ENCODE measurements at places on chromosomes 16 and 17.

GRCh38 chr17:76998839-76999238 lies 130.6 kb downstream of the MGAT5B start:
- DNase-seq, result no peak

DNA sequence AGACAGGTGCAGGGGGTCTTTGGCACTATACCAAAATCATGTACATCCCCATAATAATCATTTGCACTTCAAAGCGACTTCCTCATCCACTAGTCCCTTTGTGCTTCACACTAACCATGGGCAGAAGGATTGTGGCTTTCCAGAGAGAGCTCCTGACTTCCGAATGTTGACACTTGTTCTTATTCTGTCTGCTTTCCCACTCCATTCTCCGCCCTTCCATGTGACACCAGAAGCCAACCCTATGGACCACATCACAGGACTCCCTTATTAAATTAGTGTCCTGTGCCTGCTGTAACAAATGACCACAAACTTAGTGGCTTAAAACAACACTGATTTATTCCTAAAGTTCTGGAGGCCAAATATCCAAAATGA lies 91.6 kb downstream of the CMC2 start:
- DNase-seq, result no peak

GRCh38 chr17:81582341-81582740 lies 30.2 kb upstream of the FAAP100 start:
- no peak for DNase-seq

DNA sequence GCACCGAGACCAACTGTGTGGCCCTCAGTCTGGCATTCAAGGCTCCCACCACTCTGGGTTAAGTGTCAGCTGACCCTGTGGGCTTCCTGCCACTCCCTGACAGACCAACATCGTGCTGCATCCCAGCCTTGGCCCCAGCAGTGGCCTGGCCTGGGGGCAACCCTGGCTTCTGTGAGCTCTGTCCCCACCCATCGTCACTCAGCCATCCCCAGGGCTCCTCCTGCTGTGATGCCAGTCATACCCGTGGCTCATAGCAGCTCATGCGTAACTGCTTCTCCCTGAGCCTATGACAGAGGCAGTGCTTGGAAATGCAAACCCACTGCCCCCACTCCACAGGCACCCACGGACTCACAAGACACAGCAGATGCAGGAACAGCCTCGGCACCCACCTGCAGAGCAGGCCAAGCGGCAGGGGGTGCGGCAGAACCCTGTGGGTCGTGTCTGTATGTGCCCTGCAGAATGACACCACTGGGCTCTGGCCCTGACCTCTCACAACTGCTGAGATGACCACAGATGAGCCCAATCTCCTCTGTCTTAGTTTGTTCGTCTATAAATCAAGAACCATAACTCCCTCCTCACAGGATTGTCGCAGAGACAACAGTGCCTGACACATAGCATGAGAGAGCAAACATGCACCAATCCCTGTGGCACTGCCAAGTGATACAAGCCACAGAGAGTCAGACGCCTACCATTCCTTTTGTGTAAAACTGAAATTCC lies 26.6 kb downstream of the PIEZO1 start:
- no peak for DNase-seq

DNA sequence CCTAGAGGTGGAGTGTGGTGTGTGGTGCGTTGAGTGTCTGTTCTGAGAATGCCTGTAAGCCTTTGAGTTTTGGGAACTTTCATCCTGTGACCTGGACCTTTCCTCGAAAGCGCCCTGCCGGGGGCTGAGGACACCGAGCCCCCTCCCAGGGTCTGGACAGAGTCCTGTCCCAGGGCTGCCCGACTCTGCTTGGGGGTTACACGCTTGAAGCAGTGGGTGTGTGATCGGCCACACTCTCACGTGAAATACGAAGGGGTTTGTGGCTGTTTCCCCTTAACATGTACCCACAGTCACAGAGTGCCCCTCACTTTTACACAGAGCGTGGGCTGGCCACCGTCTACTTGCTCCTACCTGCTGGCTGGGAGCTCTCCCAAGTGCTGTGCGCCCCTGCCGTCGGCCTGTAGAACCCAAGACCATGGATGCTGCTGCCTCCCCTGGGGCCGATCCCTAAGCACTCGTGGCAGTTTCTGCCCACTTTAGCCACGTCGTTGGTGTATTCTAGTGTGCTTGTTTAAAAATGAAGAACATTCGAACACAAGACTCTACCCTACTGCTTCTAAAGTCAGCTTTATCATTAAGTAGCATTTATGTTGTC lies 6.8 kb downstream of the ZNF750 start:
- DNase-seq, result no peak

DNA sequence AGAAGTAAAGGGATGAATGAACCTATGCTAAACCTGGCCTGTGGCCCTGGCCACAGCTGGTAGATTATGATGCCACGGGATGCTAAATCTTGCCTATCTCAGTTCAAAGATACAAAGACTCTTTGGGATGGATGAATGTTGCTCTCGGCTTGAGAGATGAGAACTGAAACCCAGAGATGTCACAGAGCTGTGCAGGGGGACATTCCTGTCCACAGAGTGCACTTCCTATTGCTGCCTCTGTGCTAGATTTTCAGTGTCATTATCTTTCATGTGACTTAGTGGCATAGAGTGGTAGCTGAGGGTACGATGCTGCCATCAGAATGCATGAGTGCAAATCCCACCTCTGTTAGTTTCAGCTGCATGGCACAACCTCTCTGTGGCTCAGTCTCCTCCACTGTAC lies 2.3 kb upstream of the MT1M start:
- DNase-seq, result no peak

All from stimulated activated CD4-positive, alpha-beta T cell treated with anti-CD3 and anti-CD28 coated beads, Interleukin-1b, Interleukin-23, amount 100 ng/mL, for 1 hour (primary cell).